ENCODE measurements at places on chromosomes 16 and 17. TPM values are rescaled to one million over a fixed set of nuclear protein-coding genes. Genes with fewer than 3 reads are reported as not detected.

- DNase-seq = no peak
Measured at GRCh38 chr16:19765860-19766553, 47.9 kb downstream of the IQCK start.

GRCh38 chr16:84599521-84600202 lies 18.2 kb downstream of the COTL1 start:
- peak; percentile 57 for DNase-seq

DNA sequence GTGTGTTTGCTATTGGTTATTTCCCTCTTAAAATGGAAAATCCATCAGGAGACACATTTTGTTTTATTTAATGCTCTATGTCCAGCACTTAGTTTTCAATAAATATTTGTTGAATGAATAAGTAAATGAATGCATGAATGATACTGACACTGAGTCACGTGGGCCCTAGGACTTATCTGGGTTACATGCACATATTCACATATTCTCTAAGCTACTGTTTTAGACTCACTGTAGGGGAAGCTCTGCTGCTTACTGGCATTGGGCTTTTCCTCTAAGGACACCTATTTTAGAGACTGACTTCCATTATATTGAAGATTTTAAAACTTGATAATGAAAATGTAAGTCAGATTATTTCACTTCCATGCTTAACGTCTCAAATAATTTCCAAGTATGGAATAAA lies 327.2 kb downstream of the UTP18 start:
- no peak for DNase-seq

DNA sequence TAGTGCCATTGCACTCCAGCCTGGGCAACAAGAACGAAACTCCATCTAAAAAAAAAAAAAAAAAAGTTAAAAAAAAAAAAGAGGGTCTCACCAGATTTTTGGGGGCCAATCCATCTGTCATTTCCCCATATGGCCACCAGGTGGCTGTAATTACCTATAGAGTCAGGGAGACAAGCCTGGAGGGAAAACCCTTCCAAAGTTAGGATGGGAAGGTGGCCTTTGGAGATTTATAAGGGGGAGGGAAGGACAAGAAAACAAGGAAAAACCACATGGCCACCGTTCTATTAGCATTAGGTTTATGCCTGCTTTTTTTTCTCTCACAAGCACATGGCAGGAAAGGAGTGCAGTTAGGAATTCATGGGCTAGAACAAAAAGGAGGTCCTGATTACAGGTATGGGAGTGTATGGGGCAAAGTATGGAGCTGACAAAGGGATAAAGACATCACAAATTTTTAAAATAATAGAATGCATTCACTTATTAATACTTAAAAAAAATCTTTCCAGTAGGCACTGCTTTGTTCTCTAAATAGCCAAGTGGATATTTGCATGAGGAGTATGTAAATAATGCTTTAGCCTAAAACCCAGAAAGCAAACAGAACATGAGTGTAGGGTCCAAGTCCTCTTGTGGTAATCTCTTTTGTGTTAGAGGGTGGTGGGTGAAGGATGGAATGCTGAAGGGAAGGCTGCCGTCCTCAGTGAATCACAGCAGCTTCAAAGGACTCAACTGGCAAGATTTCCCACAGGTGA lies 5.1 kb downstream of the CYB5D1 start:
- no peak for DNase-seq

DNA sequence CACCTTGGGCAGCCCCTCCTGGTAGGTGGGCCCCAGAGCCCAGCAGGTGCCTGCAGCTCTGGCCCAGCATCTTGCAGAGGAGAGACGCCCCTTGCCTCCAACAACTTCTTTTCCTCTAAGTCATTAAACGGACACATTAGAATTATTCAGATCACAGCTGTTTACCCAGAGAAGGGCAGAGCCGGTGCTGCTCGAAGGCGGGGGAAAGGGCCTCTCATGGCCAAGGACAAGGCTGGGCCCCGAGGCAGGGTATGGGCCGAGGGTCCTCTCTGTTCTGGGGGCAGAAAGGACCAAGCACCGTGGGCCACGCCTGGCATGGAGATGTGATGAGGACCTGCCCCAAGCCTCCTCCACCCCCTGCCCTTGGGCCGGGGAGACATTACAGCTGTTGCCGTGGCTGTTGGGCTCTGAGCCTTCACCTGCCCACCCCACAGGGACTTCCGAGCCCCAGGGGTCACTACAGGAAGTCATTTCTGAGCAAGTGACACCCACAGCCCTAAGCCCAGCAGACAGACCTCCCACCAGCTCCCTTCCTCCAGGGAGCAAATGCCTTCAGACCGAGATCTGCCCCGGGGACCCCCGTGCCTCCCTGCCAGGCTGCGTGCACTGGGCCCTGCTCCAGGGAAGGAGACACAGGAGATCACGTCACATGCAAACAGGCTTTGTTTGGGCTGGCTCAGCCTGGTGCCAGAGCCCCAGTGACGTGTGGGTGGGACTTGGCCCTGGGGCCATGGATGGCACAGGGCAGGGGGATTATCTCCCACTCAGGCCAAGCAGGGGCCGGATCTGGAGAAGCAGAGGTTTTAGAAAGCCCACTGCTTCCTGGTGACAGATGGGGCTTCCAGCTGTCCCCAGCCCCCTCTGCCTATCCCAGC lies 699 bp upstream of the PVALEF start:
- no peak for DNase-seq

DNA sequence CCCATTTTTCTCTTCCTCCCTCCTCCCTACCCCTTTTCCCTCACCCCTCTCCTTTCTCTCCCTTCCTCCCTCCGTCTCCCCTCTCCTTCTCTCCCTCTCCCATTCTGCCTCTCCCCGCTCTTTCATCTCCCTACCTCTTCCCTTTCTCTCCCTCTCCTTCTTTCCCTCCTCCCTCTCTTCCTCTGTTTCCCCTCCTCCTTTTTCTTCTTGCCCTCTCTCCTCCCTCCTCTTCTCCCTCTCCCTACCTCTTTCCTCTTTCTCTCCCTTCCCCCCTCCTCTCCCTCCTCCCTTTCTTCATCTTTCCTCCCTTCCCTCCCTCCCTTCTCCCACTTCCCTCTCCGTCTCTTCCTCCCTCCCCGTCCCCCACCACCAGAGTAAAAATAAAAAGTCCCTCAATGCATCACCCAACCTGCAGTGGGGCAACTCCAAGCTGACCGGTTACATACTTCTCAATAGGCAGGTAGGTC lies 10.4 kb downstream of the CHD9NB start:
- DNase-seq = no peak

DNA sequence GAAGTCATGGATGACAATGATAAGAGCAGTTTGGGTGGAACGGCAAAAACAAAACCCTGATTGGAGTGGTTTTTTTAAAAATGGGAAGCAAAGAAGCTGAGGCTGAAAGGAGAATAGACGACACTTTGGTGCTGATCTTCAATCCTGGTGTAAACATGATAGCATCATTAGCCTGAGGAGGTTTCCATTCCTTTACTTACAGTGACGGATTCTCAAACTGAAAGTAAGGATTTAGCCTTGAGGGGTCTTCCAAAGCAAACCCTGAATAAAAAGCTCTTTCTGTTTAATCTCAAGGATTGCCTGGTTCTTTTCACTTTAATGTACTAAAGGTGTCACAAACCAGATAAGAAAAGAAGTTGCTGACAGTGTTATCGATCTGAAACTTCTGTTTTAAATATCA lies 69.3 kb downstream of the KCNJ2 start:
- no peak for DNase-seq

GRCh38 chr17:17078832-17079231 lies 36.6 kb downstream of the MPRIP start:
- no peak for DNase-seq

GRCh38 chr16:73057291-73058210 lies 9.6 kb upstream of the ZFHX3 start:
- no peak for DNase-seq

- DNase-seq = no peak
Measured at GRCh38 chr16:53741546-53741945, 37.6 kb downstream of the FTO start.

GRCh38 chr17:42514279-42514678 lies 21.8 kb upstream of the NAGLU start:
- DNase-seq = no peak

Gene TBC1D3
- total RNA-seq = not detected

Gene RNF166
- 31.3 TPM for total RNA-seq

Gene OTOA
- 0.34 TPM for total RNA-seq

Gene TLCD1
- total RNA-seq = 6.3 TPM

Gene GNG13
- total RNA-seq = not detected

Measured in neural crest cell (in vitro differentiated cells).